ENCODE measurements at places on chromosomes 2 and 18.

DNA sequence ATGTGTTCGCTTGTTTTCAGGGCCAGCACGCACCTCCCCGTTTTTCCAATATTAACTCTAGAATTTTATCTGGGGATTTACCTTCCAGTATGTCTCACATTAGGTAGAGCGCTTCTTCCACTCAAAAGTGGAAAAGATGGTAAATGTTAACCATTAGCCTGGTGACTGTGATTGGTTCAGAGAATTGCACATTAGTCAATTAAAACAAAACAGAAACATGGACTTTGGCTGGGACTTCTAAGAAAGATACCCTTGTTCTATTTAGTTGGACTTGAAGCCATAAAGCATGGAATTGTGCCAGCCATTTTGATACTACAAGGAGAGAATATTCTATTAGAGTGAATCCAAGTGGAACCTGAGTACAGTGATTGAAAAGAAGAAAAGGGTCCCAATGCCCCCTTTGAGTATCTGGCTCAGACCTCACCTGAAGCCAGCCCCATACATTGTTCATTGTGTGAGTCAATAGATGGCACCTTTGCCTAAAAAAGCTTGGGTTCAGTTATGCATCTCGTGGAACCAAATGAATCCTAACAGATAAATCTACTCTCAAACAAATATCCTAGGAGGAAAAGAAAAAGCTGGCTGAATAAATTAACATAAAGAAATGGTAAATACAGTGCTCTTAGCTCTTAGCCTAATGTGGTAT lies 354.3 kb downstream of the IRS1 start:
- DNase-seq, result no peak

GRCh38 chr18:21321711-21322110 lies 79.7 kb downstream of the GREB1L start:
- no peak for DNase-seq

DNA sequence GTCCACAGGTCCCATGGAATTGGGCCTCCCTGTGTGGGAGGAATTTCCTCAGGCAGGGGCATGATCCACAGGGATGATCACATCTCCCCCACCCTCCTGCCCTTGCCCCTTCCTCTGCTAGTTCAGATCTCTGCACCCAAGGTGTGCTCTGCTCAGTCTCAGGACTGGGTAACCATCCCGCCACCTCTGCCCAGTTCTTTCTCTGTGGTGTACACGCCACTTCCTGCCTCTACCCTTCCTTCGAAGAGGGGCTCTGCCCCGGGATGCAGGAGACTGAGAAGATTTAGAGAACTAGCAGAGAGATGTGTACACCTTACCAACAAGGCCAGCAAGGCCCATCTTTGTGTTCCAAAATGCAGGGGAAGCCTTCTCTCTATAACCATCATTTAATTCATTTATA lies 160.4 kb downstream of the CELF4 start:
- DNase-seq, result no peak

DNA sequence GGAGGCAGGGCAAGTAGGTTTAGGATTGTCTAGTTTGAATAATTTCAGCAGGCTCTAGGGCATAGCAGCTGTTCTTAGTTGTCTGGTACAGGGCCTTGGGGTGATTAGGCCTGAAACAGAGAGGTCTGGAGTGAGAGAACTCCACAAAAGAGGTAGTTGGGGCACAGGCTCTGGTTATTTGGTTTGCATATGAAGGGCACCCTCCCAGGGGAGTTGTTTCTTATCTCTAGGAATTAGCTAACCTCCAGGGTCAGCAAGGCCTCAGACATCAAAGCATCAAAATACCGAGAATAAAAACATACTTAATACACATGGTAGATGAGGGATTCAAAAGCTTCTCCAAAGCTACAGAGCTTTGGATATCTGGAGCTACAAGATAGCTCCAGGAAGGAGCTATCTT lies 38.3 kb upstream of the SLC14A2 start:
- DNase-seq, result no peak

DNA sequence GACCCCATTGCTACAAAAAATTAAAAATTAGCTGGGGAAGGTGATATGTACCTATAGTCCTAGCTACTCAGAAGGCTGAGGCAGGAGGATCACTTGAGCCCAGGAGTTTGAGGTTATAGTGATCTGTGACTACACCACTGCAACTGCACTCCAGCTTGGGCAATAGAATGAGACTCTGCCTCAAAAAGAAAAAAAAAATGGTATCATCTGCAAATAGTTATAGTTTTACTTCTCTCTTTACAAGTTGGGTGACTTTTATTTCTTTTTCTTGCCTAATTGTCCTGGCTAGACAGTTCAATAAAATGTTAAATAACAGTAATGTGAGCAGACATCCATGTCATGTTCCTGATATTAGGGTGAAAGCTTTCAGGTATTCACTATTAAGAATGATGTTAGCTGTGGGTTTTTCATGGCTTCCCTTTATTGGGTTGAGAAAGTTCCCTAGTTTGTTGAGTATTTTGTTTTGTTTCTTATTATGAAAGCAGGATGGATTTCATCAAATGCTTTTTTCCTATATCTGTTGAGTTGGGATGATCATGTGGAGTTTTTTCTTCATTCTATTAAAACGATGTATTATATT lies 24.9 kb upstream of the ACOXL start:
- DNase-seq, result no peak

DNA sequence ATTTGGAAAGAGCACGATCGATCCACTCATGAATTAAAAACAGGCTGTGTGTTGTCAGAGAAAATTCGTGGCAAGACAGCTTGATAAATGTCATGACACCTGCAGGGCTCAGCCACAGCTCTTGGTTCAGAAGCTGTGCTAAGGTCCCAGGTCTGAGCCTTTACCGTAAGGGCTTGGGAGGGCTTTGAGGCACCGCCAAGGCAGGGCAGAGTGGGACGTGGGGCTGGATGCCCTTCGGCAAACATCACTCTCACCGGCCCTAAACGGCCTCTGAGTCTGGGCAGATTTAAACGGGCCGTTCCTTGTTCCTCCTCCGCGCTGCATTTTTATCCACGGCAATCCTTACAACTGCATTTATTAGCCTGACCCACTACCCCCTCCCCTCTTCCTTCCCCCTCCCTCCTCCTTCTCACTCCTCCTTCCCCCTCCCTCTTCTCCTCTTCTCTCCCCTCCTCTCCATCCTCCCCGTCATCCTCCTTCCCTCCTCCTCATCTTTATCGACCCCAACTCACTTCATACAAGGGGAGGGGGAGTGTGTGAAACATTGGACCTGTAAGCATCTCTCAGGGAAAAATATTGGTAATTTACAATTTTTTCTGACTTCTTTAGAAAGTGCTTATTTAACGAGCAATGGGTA lies 33.9 kb downstream of the MBP start:
- DNase-seq, result no peak

GRCh38 chr2:16784652-16785051 lies 119.0 kb upstream of the CYRIA start:
- no peak for DNase-seq

DNA sequence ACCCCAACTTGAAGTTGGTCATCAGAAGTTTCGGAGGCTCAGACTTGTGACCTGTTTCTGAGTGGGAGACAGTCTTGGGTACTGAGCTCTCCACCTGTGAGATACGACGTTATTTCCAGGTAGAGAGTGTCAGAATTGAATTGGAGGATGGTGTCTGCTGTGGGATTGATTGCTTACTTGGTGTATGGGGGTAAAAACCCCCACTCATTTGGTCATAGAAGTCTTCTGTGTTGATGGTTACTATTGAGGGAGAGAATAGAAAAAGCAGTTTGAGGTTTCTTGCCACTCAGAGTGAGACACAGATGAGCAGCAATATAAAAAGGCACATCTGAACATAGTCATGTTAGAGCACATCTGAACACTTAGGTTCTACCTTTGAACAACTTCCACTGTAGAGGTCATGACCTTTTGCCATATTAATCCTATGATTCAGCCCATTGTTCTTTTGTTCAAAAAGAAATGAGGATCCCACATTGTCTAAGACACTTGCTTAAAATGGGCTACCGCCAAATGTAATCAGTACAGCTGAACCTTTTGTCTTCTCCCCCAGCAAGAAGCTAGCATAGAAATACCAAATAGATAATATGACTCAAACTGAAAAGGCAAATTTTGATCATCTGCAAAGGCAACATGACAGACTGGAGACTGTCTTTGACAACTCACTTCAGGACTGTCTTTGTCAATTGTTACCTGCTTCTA lies 73.3 kb downstream of the NAB1 start:
- no peak for DNase-seq

- no peak for DNase-seq
Measured at GRCh38 chr2:154908327-154908726, 209.8 kb downstream of the KCNJ3 start.

DNA sequence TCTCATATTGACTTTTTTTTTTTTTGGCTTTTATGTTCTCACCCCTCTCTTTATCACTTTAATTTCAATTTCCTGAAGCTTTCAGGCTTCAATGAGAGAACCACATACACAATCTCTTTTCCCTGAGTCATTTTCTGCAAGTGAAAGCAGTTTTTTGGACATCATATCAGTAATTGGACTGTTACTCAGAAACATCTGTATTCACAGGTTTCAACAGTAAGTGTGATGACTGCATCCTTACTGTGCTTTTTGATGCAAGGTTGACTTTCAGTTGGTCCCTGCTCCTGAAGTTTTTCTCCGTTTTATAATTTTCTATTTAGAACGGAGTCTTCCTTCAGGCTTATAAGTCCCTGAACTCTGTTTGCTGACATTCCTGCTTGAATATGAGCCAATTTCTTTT lies 70.5 kb upstream of the CCBE1 start:
- no peak for DNase-seq

DNA sequence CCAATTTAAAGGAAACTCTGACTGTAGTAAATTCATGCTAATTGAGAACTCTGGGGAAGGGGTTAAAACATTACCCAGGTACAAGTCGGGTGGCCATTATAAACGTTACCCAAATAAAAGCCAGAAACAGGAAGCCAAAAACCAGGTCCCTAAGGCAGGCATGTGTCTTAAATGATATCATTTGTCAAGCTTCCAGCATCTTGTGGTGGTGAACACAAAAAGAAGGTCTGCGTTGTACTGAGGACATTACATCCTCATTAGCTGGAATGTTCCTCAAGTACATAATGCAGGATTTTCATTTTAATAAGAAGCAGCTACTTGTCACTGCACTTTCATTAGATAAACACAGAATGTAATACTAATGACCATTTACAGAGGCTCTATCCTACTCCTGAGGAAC lies 10.9 kb downstream of the PTGR3 start:
- DNase-seq, result no peak

DNA sequence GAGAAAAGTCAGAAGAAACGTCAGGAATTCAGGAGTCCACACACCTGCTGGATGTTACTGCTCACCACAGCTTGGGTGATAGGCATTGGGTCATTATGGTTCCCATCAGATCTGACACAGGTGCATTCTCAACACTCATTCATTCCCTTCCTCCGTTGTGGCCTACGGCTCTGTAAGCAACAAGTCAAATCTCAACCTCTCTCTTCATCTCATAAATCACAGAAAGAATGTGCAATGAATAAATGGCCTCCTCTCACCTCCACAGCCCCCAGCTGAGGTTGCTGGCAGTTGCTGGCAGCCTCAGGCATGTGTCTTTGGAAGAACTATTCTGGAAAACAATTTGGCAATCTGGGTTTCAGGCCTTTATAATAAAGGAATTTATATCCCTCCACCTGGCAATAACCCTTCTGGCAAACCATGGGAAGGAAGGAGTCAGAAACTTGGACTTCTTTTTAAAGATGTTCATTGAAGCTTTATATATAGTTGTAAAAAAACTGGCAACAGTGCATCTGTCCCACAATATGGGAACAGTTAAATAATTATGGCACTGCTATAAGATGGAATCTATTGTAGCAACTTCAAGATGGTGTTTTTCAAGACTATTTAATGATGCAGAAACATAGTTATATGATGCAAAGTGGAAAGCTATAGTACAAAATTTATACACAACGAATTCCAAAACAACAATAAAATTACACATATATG lies 175.4 kb downstream of the ANAPC1 start:
- no peak for DNase-seq

- DNase-seq, result no peak
Measured at GRCh38 chr2:54422072-54422581, 34.0 kb upstream of the SPTBN1 start.

DNA sequence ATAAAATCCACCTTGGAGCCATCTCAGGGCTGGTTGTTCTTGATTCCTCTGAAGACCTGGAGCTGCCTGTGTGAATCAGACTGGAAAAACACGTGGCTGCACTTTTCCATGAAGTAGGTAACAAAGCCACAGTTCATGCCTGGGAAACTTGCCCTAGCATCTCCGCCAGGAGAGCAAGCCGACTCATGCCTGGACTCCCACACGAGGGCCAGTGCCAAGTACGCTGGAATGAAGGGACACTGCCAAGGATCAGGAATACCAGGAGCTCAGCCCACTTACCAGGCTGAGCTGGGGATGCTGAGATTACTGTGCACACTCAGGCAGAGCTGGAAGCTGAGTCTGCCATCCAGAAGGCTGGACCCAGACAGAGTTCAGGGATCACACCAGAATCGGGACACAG lies 10.9 kb upstream of the FHL2 start:
- peak; percentile 77 for DNase-seq

DNA sequence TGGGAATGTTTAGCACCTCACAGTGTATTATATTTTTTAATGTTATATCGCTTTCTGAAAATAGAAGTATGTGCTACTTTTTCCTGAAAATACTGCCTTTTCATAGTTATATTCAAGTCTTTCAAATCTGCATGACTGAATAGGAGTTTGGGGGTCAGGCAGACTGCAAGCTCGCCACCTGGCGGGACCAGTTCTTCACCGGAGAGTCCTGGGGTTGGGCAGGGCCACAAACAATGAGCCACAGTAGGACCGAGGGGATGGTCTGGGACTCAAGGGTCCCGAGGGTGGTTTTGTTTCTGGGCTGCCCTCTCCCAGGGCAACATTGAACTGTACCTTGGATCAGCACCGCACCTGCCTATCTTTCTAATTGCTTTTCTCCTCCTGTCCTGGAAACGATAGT lies 70.6 kb downstream of the VWA3B start:
- DNase-seq, result no peak

GRCh38 chr2:97749581-97749980 lies 36.2 kb downstream of the ZAP70 start:
- DNase-seq, result no peak

- no peak for DNase-seq
Measured at GRCh38 chr2:171921970-171922229, 361 bp upstream of the HAT1 start.

DNA sequence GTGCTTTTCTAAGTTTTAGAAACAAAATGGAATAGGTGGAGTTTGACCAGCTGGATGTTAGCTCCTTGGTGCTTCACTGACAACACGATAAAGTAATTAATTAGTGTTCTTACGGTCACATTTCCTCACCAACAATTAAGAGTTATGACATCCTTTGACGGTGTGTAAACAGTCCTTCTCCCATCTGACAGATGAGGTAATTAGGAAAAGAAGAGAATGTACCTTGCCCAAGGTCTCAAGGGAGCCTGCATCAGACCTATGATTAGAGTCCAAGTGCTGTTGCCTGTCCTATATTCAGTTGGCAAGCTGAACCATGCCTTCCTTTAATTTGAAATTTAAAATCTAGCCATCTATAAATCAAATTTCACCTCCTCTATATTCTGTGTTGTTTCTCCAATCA lies 48.3 kb upstream of the STK17B start:
- DNase-seq, result no peak
